ENCODE measurements at places on chromosomes 7 and 10. TPM values are rescaled to one million over a fixed set of nuclear protein-coding genes. Genes with fewer than 3 reads are reported as not detected.

CBX3 gene
- total RNA-seq = 234 TPM

PTPN20 gene
- 4.9 TPM for total RNA-seq

ATP5MK gene
- 490 TPM for total RNA-seq

PDCD11 gene
- 44.5 TPM for total RNA-seq

LBX1 gene
- total RNA-seq = not detected

ANKRD61 gene
- 0.50 TPM for total RNA-seq

TEX36 gene
- total RNA-seq = not detected

ZC3HAV1L gene
- total RNA-seq = 7.1 TPM

LLCFC1 gene
- not detected for total RNA-seq

MYOF gene
- total RNA-seq = 227 TPM

SMO gene
- 16.5 TPM for total RNA-seq

RAPGEF5 gene
- total RNA-seq = 0.18 TPM

MACC1 gene
- total RNA-seq = not detected

RNF133 gene
- not detected for total RNA-seq

APBB1IP gene
- total RNA-seq = 8.5 TPM

FLNC gene
- total RNA-seq = 4.9 TPM

CASP7 gene
- total RNA-seq = 40.2 TPM

ZNF488 gene
- total RNA-seq = 15.0 TPM

GDF2 gene
- not detected for total RNA-seq

KLF6 gene
- 67.3 TPM for total RNA-seq

TYSND1 gene
- 19.4 TPM for total RNA-seq

CNPY1 gene
- not detected for total RNA-seq

KCNIP2 gene
- total RNA-seq = 1.1 TPM

TUBB8 gene
- 0.11 TPM for total RNA-seq

EPHB6 gene
- 0.81 TPM for total RNA-seq

MCM10 gene
- 25.2 TPM for total RNA-seq

HOXA1 gene
- total RNA-seq = 3.6 TPM

CALHM3 gene
- 0.45 TPM for total RNA-seq
